ENCODE measurements at places on chromosomes 12 and 14. TPM values are rescaled to one million over a fixed set of nuclear protein-coding genes. Genes with fewer than 3 reads are reported as not detected.

DNA sequence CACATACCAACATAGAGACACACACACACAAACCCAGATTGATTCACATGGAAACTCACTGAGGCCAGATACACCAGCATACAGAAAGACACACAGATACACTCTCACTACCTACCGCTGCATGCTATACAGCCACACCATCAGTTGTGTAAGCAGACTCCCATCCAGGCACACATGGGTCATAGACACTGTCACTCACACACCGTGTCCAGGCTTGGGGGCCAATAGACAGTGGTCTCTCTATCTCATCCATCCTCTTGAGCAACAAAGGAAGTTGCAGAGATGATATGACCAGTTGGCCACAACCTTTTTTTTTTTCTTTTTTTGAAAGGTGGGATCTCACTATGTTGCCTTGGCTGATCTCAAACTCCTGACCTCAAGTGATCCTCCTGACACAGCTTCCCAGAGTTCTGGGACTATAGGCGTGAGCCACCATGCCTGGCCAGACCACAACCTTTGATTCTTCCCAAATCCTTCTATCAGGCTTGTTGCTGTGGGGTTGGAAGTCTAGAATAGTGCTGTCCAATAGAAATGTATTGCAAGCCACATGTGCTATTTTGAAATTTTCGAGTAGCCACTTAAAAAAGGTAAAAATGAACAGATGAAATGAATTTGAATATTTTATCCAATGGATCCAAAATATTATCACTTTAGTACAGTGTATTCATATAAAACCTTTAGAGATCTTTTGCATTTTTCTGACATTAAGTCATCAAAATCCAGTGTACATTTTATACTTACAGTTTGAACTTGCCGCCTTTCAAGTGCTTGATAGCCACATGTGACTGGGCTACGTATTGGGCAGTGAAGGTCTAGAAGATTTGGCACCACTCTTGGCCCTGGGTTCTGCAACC lies 7.4 kb downstream of the LRP1-AS start:
- DNase-seq: no peak

DNA sequence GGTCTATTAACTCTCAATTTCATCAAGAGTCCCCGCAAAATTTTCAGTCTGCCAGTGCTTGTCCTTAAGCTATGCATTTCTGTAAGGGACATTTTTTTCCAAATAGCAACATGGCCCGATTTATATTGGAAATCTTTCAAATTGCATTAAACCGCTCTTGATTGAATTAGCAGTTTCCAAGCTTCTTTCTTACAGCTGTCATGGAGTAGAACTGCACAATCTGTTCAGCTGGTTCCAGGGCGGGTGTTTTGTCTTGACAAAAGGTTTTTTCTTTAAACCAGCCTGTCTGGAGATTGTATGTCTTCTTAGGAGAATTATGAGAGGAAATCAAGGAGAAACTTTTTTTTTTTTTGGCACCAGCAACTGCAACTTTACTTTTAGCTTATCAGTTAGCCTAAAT lies 185.8 kb downstream of the ALG10B start:
- DNase-seq: no peak

- DNase-seq: no peak
Measured at GRCh38 chr12:42024495-42024830, 120.2 kb downstream of the GXYLT1 start.

DNA sequence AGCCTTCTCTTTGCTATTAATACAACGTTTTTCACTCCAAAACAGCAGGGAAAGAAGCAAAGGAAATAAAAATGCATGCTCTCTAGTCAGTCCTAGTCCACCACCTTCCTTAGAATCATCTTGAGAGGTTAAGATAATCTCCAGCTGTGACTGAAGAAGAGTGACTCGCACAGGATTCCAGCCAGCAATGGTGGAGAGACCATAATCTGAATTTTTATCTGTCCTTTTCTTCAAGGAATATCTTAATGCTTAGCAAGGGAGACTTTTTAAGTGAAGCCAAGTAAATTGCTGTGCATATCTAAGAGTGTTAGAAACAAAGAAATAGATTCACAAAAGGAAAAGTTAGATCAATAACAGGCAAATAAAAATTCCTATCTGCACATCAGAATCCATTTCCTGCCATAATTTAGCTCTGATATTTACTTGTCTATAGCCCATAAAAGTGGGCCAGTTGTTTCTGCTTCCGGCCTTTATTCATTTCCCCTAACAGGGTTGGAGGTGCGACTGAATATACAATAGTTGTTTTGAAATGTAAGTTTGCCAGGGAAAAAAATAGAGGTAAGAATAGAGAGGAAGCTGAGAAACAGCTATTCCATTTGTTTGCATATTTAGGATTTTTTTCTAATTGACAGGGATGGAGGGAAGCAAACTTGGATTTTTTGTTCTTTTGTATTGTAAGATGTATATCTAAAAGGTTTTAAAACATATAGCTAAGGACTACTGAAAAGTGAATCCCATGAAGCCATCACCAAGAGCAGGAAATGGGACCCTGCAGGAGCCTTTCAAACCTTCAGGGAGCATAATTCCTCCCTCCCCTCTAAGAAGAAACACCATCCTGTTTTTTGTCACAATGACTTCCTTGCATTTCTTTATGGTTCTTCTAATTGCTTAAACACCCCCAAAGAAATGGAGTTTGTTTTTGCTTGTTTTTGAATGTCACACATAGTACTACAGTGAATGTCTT lies 154.0 kb downstream of the ITPR2 start:
- DNase-seq: no peak

DNA sequence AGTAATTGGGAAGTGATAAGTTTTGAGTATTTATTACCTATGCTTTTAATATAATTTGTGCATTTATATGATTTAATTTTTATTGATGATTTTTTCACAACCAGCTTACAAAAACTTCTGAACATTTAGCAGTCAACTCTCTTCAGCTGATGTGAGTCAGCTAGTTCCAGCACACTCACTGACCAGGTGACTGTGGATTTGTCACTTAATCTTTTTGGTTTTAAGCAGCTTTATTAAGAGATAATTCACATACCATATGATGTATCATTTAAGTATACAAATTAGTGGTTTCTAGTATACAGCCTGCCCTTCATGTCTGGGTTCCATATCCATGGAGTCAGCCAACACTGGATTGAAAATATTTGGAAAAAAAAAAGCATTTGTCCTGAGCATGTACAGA lies 103.5 kb downstream of the SYNE2 start:
- no peak for DNase-seq

DNA sequence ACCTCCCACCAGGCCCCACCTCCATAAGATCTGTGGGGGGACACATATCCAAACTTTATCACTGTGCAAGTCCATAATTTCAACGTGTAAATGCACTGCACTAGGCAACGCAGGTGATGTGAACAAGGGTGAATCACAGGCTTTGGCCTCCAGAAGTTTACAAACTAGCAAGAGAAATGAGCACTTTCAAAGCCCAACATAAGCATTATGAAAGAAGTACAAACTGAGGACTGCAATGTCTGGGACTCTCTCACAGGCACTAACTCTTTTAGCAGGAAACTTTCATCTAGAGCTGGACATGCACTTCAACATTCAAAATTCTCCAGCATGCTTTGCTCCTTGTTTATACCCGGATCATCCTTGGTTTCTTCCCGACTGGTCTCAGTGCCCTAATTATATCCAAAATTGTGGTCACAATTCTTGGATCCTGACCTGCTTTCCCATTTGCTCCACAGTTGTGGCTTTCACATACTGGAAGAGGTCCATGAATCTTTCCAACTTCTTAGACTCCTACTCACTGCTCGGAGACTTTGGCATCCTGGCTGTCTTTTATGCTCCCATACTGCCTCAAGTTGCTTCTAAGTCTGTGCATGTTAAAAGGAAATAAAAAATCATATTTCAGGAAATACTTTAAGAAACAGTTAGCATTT lies 44.9 kb upstream of the STRAP start:
- DNase-seq: no peak

DNA sequence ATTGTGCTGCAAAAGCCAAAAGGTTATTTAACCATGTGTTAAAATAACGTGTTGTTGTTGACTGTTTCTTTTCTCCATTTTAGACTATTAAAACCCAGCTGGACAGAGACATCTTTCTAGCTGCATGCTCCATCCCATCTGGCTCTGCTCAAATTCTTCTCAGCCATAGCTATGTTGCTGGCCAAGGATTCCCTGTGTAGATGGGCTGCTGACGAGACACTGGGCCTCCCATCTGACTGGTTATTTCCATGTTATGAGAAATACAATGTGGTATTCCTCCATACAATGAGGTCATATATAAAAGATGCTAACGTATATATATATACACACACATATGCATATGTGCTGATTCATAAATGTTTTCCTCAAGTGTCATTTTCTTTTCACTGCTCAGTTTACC lies 30.1 kb downstream of the MED13L start:
- no peak for DNase-seq

DNA sequence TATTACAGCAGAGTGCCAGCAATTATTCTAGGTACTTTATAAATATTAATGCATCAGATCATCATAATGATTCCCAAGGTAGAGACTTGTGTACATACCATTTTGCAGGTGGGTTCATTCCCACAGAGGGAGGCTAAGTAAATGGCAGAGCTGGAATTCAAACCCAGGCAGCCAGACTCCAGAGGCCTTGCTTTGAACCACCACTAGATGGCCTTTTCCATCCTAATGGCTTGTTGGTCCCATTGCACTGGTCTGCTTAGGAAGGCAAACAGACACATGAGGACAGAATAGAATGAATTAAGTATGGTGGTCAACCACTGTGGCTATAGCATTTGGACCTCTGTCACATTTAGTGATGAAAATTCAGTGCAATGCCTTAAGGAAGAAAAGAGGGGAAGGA lies 158.7 kb downstream of the METTL25 start:
- DNase-seq: no peak

DNA sequence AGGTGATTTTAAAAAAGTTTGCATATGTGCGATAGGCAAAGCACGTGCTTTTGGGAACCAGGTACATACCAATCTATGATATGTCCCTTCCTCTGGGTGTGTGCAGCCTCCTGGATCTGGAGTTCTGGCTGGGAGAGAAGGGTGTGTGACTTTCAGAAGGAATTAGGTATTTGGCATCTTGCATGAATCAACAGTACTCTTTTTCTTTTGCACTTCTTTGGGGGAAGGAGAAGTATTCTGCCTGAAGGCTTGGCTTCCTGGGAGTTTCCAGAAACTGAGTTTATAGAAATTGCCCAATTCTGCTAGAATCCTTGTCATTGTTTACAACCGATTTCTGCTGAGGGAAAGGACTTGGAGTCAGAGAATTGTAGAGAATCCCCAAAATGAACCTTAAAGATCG lies 2.9 kb upstream of the CLMN start:
- no peak for DNase-seq

DNA sequence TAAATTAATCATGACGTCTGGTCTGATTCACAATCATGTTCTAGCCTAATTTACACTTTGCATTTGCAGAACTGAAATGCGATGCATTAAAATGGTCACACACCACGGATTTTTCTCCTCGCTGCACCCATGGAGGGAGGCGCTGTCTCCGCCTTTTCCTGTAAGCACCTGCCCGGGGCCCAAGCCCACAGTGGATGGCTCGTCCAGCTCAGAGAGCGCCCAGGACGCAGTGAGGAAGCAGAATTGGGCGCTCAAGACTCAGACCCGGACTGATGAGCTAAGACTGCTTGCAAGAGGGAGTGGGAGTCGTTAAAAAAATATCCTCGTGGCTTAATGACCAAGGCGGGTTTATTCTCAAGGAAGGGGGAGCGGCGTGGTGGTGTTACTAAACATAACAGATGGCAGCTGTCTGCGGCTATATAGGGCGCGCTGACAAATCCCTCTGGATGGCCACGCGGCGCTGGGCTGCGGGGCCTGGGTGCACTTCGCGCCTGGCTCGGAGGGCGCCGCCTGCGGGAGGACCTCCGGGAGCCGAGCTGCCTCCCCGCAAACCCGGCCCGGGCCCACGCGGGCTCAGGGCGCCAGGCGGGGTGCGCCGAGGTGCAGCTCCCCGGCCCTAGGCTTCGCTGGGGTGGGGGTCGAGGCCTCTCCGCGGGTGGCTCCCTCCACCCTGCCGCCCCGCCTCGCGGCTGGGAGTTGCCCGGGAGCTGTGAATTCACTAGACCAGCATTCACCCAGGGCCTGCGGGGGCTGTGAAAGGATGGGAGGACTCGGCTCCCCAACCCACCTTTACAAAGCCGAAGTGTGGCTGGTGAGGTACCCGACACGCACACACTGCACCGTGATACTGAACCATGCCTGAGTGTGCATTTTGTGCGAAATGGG lies 78.7 kb downstream of the PPM1A start:
- DNase-seq: no peak

- no peak for DNase-seq
Measured at GRCh38 chr12:3832738-3833137, 40.5 kb downstream of the PARP11 start.

DNA sequence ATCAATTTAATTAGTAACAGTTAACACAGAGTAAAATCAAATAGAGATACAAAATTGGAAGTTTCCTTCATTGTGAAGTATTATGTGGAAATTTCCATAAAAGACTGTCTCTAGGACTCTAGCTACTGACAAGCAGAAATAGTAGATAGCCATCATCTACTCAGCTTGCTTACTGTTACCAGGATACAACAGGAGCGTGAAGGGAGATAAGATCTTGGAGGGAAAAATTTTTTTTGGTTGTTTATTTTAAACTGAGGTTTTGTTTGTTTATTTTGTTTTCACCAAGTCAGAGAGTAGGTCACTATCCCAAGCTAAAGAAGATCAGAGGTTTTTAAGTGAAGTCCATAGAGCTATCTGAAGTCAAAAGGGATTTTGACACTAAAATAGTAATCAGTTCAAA lies 861.3 kb upstream of the MGAT4C start:
- DNase-seq: no peak

DNA sequence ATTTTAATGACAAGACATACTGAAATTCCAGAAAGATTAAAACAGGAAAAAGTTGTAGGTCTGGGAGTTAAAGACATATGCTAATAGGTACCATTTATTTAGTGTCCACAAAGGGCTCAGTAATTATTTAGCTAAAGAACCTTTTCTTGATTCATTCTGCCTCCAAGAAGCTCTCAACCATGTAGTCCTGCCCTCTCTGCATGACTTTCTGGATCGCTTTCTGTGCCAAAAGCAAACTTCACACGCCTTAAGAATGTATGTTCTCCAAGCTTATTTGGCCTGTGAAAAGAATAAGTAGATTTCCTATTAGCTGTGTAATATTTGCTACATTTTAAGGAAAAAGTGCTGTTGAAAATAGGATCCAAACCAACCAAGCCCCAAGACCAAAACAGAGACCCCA lies 291.7 kb downstream of the C12orf75 start:
- DNase-seq: no peak

- no peak for DNase-seq
Measured at GRCh38 chr12:66279123-66279712, 23.1 kb upstream of the HELB start.

GRCh38 chr14:48963231-48963790 lies 622.9 kb downstream of the RPS29 start:
- no peak for DNase-seq

Gene HECTD1
- polyA plus RNA-seq: 193 TPM

Gene GTF2H3
- 31.6 TPM for polyA plus RNA-seq

Gene CIROP
- polyA plus RNA-seq: 0.05 TPM

Gene TGM1
- 1.6 TPM for polyA plus RNA-seq

Gene LRRIQ1
- polyA plus RNA-seq: 37.4 TPM

Gene DAO
- 1.3 TPM for polyA plus RNA-seq

Gene KCNH5
- polyA plus RNA-seq: 0.08 TPM

Data from left renal cortex interstitium (tissue), 4 donors.